ENCODE measurements at places on chromosomes 6 and 20. TPM values are rescaled to one million over a fixed set of nuclear protein-coding genes. Genes with fewer than 3 reads are reported as not detected.

CDSN gene
- total RNA-seq: not detected

DDAH2 gene
- total RNA-seq: 216 TPM

FOXS1 gene
- not detected for total RNA-seq

CEP250 gene
- total RNA-seq: 23.2 TPM

DYNLT2 gene
- 0.54 TPM for total RNA-seq

RALGAPA2 gene
- total RNA-seq: 1.9 TPM

DSTN gene
- 935 TPM for total RNA-seq

CARMIL1 gene
- 36.9 TPM for total RNA-seq

MARCKS gene
- total RNA-seq: 48.6 TPM
